ENCODE measurements at places on chromosomes 2 and 18. TPM values are rescaled to one million over a fixed set of nuclear protein-coding genes. Genes with fewer than 3 reads are reported as not detected.

GRCh38 chr2:148876595-148877402 is 1.8 kb downstream of the KIF5C start:
- DNase-seq, result peak; percentile 43

DNA sequence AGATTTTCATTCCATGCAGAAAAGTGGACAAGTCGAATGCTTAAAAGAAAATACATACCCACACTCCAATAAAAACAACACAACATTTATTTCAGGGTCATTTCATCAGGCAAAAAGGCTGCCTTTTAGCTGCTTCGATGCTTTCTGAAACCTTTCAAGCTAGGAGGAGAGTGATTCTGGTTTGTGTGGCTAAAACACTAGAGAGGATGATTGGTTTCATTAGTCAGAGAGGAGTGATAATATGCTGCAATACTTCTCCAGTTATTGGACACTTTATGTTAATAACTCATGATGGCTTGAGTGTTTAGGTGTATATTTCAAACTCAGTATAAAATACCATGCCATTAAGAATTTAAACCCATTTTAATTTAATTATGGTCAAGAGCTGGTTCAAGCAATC is 614.0 kb downstream of the SLC4A3 start:
- no peak for DNase-seq

GRCh38 chr2:10911291-10912075 is at the start of gene KCNF1:
Gene KCNF1, plus strand, starts transcription at chr2:10911934. Its CDS starts 493 bp downstream, at chr2:10912427.
- DNase-seq, result no peak

GRCh38 chr18:79875931-79876461 is 75.5 kb downstream of the SLC66A2 start:
- no peak for DNase-seq

- DNase-seq, result no peak
Measured at GRCh38 chr2:142714600-142714999, 162.9 kb upstream of the KYNU start.

DNA sequence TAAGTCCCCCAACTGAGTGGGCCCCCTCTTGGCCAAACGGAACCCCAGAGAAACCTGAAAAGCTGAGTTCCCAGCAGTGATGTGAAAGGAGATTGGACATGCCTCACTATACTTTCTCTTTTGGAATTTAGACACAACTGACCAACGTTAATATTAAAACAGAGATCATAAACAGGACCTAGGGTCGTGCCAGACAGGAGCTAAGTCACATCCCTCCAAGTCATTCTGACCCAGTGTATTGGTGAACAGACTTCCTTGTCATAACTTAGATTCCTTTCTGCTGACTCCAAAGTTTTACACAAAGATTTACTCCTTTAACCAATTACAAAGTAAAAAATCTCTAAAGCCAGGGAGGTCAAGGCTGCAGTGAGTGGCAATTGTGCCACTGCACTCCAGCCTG is 46.9 kb downstream of the UXS1 start:
- no peak for DNase-seq

DNA sequence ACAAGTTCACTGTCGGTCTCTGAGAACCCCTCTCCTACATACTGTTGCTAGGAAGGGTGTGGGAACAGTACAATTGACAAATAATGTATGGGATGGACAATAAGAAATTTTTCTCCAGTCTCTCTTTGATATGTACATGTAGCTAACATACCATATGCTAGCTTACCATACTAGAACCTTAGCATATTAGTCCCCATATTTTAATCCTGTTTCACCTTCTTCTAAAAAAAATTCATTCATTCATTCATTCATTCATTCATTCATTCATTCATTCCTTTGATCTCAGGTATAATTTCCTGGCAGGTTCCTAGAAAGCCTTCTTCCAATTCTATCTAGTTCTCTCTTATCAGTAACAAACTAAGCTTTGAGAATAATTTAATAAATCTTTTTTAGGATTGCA is 62.2 kb downstream of the TTC21B start:
- DNase-seq, result no peak

- DNase-seq, result no peak
Measured at GRCh38 chr2:33022989-33023727, 76.4 kb downstream of the LTBP1 start.

DNA sequence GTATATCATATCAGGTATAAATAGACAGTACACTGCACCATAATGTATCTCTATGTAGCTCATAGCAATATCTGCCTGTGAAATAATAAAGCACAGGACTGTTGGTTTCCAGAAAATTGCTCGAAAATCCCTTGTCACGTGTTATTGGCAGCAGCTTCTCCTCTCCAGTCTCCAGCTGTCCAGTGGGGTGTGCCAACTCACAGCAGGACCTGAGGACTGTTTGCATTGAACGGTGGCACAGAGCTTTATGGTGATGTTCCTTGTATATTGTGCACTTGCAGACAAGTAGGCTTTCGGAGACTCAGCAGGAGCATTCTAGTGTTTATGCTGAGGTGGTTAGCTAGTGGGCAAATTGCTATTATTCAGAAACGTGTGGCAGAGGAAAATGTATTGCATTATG is 182.2 kb upstream of the ATP5MC3 start:
- no peak for DNase-seq

GRCh38 chr2:157468931-157469708 is 25.2 kb upstream of the CYTIP start:
- no peak for DNase-seq

- DNase-seq, result no peak
Measured at GRCh38 chr2:6771634-6772611, 93.8 kb downstream of the CMPK2 start.

GRCh38 chr2:22901471-22902179 is 483.4 kb upstream of the KLHL29 start:
- DNase-seq, result no peak

GRCh38 chr2:191892391-191892790 is 45.5 kb upstream of the CAVIN2 start:
- DNase-seq, result peak; percentile 46

- no peak for DNase-seq
Measured at GRCh38 chr2:126966601-126967000, 67.9 kb downstream of the TEX51 start.

DNA sequence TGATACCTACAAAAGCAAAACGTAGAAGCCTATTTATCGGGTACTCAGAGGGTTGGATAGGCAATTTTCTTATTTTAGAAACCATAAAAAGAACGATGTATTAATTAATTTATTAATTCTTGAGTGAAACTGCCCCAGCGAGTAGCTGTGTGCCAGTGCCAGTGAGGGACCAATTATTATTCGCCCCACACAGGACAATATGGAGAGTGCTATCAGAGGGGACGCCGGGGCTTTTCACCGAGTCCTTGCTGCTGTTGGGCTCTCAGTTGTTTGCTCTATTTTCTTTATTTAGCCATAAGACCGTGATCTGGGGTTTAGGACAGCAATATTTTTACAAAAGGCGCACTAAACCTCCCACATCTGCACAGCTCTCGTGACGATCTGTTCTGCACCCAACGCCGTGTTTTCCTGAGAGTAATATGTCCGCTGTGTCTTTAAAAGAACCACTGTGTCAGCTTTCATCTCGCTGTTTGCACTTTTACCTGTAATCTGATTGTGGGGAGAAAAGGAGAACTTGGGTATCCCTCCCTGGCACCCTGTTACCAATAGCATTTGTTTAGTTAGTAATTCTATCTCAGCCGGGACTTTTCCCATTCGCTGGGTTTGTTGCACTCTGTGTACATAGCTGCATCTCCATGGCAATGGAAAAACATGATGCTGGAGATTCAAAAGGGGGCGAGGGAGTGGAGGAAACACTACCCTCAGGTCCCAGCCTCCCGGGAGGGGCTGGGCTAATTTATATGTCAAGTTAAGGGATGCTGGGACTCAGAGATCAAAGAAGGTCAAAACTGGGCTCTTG is 30.1 kb upstream of the ZNF516 start:
- DNase-seq, result no peak

- DNase-seq, result no peak
Measured at GRCh38 chr18:43322132-43322531, 44.8 kb upstream of the SYT4 start.

- DNase-seq, result no peak
Measured at GRCh38 chr2:211944572-211944971, 594.0 kb downstream of the ERBB4 start.

DNA sequence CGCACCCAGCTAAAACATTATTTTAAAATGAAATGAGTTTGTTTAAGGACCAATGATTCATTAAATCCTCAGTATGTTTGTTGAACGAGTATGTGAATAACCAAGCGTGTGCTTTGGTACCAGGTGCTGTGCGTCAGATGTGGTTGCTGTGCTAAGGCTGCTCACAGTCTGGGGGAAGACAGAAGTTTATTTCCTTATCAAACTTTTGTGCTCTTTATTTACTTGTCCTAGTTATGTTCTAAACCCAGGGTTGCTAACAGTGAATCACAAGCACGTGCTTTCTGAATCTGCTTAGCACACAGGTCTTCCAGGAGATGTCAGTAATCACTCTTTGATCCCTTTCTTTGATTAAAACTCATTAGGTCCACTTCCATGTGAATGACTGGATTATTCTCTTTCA is 37.0 kb downstream of the RAPGEF4 start:
- DNase-seq, result peak; percentile 15

DNA sequence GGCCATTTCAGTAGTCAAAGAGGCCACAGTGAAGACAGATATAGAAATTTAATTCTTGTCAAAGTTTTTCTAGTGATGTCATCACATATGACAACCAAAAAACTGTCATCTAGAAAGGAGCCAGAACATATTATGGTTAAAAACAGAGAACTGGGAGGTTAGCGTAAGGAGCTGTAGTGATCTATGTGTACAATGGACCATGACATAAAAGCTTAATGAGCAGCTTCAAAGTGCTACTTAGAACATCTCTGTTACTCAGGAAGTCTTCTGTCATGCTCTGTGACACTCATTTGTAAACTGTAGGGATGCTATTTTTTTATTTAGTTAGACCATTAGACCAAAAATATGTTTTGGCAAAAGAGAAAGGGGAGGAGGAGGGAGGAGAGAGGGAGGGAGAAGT is 57.3 kb downstream of the CMPK2 start:
- DNase-seq, result no peak

DNA sequence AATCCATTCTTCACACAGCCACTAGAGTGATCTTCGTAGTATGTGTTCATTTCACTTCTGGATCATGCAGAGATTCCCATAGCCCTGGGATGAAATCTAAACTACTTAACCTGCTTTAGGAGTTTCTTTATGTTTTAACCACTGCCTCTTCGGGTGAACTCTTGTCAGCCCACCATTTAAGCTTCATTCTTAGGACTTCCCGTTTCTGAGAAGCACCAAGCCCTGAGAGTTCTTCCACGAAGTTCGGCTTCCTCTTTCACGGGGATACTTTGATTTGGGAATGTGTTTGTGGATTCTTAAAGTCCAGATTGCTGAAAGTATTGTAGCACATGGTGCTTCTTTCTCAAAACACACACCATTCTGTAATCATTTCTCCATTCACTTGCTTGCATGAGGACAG is 205.0 kb downstream of the UBE2E3 start:
- no peak for DNase-seq

GRCh38 chr2:159052157-159052601 is 83.7 kb downstream of the TANC1 start:
- no peak for DNase-seq

GRCh38 chr2:53572696-53573095 is 194.9 kb upstream of the CHAC2 start:
- no peak for DNase-seq

DNA sequence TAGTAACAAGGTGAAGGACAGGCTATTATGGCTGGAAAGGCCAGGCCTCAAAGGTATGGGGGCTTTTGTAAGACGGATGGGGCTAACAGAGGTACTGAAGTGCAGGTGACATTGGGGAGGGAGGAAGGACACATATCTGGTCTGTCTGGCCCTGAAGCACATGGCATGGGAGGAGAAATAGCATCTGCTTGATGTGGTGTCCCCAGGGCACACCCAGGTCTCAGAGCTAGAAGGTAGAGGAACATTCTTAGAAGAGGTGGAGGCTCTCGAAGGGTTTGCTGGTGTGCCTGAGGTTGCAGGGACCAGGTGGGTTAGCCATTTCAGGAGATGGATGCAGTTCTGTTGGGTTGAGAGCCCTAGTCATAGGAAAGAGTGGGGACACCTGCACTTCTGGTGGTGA is 9.5 kb downstream of the RALB start:
- DNase-seq, result no peak

GRCh38 chr2:19848029-19848750 is 53.6 kb downstream of the TTC32 start:
- no peak for DNase-seq

- no peak for DNase-seq
Measured at GRCh38 chr2:239577935-239578334, 177.1 kb upstream of the HDAC4 start.

- DNase-seq, result peak; percentile 87
Measured at GRCh38 chr2:126655500-126656430, at the start of gene GYPC. Gene GYPC, plus strand, starts transcription at chr2:126656158. Its CDS starts 106 bp downstream, at chr2:126656264.

DNA sequence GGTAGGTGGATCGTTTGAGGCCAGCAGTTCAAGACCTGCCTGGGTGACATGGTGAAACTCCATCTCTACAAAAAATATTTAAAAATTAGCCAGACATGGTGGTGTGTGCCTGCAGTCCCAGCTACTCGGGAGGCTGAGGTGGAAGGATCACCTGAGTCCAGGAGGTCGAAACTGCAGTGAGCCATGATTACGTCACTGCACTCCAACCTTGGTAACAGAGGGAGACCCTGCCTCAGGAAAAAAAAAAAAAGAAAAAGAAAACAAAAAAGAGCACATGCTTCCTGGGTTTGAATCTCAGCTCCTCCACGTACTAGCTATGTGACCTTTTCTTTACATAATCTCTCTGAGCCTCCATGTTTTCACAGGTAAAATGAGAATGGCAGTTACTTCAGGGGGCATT is 107.5 kb upstream of the STPG4 start:
- no peak for DNase-seq

Gene REG1B
- 2.6 TPM for total RNA-seq

Gene NXPH2
- total RNA-seq, result not detected

Gene CHRNA1
- total RNA-seq, result not detected

Gene OTOS
- total RNA-seq, result not detected

Gene AQP12B
- not detected for total RNA-seq

Gene MPP4
- 0.34 TPM for total RNA-seq

Gene FKBP7
- 10.8 TPM for total RNA-seq

Gene MOB4
- 24.7 TPM for total RNA-seq

Gene TUBB6
- total RNA-seq, result 41.6 TPM

Gene CPLX4
- total RNA-seq, result not detected

Gene SERPINB3
- total RNA-seq, result not detected

Gene TUBA4B
- not detected for total RNA-seq

Gene TSPYL6
- not detected for total RNA-seq

Gene NCOA1
- 79.8 TPM for total RNA-seq
